ENCODE measurements at places on chromosomes 4 and X. TPM values are rescaled to one million over a fixed set of nuclear protein-coding genes. Genes with fewer than 3 reads are reported as not detected.

KLHL13 gene
- total RNA-seq = 0.20 TPM

SASH3 gene
- total RNA-seq = 129 TPM

PDE6B gene
- 10.1 TPM for total RNA-seq

RASL11B gene
- total RNA-seq = 1.6 TPM

TXK gene
- total RNA-seq = 12.5 TPM

COL25A1 gene
- not detected for total RNA-seq

RTL3 gene
- total RNA-seq = 0.07 TPM

GSX2 gene
- total RNA-seq = not detected

SPATA4 gene
- not detected for total RNA-seq

GPR34 gene
- total RNA-seq = 1.2 TPM

SPOCK3 gene
- total RNA-seq = not detected

MEPE gene
- not detected for total RNA-seq

UGT2B28 gene
- total RNA-seq = not detected

TRIM75 gene
- total RNA-seq = not detected

SPANXN3 gene
- not detected for total RNA-seq

CLGN gene
- not detected for total RNA-seq

NAP1L3 gene
- 0.70 TPM for total RNA-seq

SPARCL1 gene
- not detected for total RNA-seq

FGA gene
- not detected for total RNA-seq

CLIC2 gene
- 0.20 TPM for total RNA-seq

MAGED4 gene
- not detected for total RNA-seq

NHS gene
- total RNA-seq = 11.1 TPM

EGF gene
- total RNA-seq = not detected

USP17L15 gene
- total RNA-seq = not detected

MAGEC2 gene
- total RNA-seq = not detected

QRFPR gene
- total RNA-seq = not detected

S100G gene
- not detected for total RNA-seq

MTNR1A gene
- total RNA-seq = not detected

RNF212 gene
- 0.93 TPM for total RNA-seq

CHRNA9 gene
- not detected for total RNA-seq

UGT2B7 gene
- total RNA-seq = not detected

DBET gene
- total RNA-seq = not detected

HTN1 gene
- total RNA-seq = not detected

TMEM271 gene
- not detected for total RNA-seq

EVC2 gene
- total RNA-seq = 0.32 TPM

STBD1 gene
- total RNA-seq = 0.51 TPM

All from activated T-helper 1 cell treated with anti-CD3 and anti-CD28 coated beads, Interleukin-12 subunit alpha, Interleukin-12 subunit beta, Interleukin-2, Interleukin-4 antibody, amounts not matched to agents 30 ng/mL and 10 ng/mL and 1 ng/mL, durations not matched to agents 14 hours and 24 hours and 36 hours (primary cell).